ENCODE measurements at places on chromosomes 7 and 10. TPM values are rescaled to one million over a fixed set of nuclear protein-coding genes. Genes with fewer than 3 reads are reported as not detected.

AGAP6 gene
- polyA plus RNA-seq: 41.4 TPM

AKR1E2 gene
- 8.1 TPM for polyA plus RNA-seq

ZNF800 gene
- 20.9 TPM for polyA plus RNA-seq

C10orf67 gene
- polyA plus RNA-seq: 1.7 TPM

MLXIPL gene
- polyA plus RNA-seq: 10.1 TPM

WDFY4 gene
- 1.5 TPM for polyA plus RNA-seq

ZNF365 gene
- polyA plus RNA-seq: 0.41 TPM

MGAM2 gene
- 0.68 TPM for polyA plus RNA-seq

COMTD1 gene
- 9.2 TPM for polyA plus RNA-seq

PARG gene
- polyA plus RNA-seq: 31.4 TPM
